ENCODE measurements at places on chromosomes 16 and 17.
A peak's percentile ranks its signal among the peaks of the same experiment; 100 is the strongest.

DNA sequence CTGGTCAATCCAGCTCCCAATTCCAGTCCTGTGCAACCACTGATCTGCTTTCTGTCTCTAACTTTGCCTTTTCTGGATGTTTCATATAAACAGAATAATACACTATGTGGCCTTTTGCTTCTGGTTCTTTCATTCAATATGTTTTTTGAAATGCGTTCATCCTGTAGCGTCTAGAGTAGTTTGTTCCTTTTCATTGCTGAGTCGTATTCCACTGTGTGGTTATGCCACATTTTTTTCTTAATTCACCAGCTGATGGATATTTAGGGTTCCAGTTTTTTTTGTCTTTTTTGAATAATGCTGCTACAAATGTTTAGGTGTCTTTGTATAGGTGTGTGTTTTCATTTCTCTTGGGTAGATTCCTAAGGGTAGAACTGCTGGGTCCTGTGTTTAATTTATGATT, 2.3 kb upstream of the MIEN1 start:
- DNase-seq = no peak

DNA sequence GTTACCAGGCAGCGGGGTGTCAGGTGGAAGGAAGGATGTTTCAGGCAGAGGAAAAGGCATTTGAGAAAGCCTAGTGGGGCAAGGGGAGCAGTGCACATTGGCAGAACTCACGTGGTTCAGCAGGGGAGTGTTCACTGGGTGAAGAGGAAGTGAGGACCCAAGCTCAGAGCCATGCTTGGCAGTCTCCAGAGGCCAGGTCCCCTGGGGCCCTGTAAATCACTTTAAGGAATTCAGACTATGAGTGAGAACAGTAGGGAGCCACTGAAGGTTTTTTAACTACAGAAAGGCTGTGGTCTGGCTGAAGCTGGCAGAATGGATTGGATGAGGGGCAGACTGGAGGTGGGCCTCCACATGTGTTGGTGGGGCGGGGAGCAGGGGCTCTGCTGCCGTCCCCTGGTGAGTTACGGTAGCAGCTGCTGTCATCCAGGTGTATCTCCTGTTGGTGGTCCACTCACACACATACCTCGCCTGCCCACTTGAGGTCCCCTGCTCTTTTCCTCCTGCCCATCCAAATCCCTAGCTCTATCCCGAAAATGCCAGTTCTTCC, 5.1 kb downstream of the CLEC16A start:
- DNase-seq = no peak

- DNase-seq = no peak
Measured at GRCh38 chr17:67671493-67671892, 46.2 kb upstream of the NOL11 start.

GRCh38 chr17:79042421-79043190, 18.6 kb downstream of the C1QTNF1 start:
- peak; percentile 63 for DNase-seq

GRCh38 chr16:10370096-10370726, 15.7 kb upstream of the ATF7IP2 start:
- DNase-seq = no peak

DNA sequence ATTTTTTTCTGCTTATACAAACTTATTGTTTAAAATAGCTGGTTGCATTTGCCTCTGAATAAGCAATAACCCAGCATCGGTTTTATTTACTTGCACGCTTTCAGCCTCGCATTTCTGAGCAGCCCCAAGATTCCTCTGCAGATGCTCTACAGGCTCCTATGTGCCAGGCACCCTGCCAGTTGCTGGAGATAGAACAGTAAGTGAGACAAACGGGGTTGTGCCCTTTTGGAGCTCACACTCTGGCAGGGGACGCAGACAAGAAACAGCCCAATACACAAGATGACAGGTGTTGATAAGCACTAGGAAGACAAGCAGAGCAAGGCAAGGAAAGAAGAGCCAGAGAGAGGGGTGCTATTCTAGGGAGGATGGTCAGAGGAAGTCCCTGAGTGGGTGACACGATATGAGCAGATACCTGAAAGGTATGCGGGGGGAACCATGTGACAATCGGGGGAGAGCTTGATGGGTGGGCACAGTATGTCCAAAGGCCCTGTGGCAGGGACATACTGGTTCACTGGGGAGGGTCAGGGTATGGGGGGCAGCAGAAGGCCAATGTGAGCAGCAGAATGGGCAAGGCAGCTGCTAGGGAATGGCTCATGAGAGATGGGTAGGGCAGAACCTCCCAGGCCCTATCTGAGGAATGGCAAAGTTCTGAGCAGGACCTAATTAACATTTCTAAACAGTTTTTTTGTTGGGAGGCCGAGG, 18.7 kb upstream of the ADORA2B start:
- DNase-seq = no peak

GRCh38 chr17:77474292-77474988, 333.7 kb downstream of the SEC14L1 start:
- no peak for DNase-seq

DNA sequence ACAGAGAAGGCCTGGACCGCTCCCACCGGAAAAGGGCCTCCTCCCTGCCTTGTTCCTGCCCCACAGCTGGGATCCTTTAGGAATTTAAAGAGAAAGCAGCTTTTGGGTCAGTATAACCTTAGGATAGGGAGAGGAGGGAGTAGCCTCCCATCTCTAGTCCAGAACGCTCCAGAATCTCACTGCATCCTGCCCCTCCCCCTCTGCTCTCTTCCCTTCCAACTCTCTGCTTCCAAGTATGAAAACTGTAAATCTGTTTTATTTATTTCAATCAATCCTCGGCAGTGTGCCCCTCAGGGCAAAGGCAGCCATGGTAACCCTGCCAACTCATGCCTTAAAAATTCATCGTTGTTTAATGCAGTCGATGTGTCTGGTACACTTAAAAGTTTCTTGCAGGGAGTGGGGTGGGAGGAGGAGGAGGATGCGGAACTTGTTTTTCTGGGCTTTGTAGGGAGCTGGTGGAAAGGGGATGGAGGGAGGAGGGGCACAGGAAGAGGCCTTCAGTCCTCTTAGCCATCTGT, 21.2 kb upstream of the MTSS2 start:
- peak; percentile 77 for DNase-seq

- no peak for DNase-seq
Measured at GRCh38 chr16:79497606-79498350, 102.8 kb downstream of the MAF start.

DNA sequence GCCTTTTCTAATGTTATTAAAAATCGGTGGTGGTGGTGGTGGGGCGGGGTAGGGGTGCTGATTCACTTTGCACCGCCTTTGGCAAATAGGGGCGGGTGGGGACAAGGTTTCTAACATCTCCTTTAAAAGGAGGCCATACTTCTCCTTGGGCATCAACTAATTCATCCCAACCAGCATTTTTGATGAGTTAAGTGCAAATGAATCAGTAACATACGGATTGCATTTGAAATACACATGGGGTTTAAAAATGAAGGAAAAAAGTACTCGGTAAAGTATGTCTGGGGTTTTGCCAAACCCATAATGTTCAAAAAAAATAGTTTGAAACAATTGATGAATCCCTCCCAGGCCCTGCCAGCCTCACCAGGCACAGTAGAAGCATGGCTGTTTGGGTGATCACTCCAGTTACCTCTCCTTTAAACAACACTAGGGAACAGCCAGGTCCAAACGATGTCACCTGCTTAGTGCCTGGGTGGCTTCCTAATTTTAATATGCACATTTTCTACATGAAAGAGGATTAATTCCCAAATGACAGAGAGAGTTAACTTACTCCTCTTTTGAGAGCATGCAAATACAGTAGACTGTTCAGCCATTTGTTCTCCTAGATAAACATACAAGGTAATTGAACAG, 107.2 kb downstream of the ANKFN1 start:
- no peak for DNase-seq

All from COLO829 (cell line).